Umbilical cord (tissue), 2 donors: ENCODE measurements at places on chromosomes 5 and 9. TPM values are rescaled to one million over a fixed set of nuclear protein-coding genes. Genes with fewer than 3 reads are reported as not detected.

Gene PDE6A
- total RNA-seq = 5.3 TPM

Gene SH2D3C
- total RNA-seq = 4.6 TPM

GRCh38 chr9:72362680-72363139 is 2.3 kb downstream of the ZFAND5 start:
- peak; percentile 90 for DNase-seq

- DNase-seq = no peak
Observed at GRCh38 chr9:125990793-125991220, 243.6 kb downstream of the PBX3 start.

DNA sequence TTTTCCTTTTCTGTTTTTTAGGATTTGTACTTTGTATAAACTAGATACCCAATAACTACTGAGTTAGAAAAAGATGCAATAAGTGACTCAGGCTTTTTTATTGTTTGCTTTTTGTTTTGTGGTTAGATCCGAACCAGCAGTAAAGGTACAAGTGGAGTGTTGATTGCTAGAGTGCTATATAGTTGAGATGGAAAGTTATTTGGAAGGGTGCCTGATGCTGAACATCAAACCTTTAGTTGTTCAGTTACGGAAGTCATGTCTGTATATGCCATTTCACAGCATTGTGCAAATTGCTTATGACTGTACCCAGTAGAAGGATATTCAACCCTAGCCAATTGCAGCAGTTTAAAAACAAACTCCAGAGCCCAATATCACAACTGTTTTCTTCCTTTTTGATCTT is 285.1 kb downstream of the MAT2B start:
- no peak for DNase-seq

GRCh38 chr9:89340332-89340731 is 22.0 kb downstream of the SECISBP2 start:
- DNase-seq = no peak

DNA sequence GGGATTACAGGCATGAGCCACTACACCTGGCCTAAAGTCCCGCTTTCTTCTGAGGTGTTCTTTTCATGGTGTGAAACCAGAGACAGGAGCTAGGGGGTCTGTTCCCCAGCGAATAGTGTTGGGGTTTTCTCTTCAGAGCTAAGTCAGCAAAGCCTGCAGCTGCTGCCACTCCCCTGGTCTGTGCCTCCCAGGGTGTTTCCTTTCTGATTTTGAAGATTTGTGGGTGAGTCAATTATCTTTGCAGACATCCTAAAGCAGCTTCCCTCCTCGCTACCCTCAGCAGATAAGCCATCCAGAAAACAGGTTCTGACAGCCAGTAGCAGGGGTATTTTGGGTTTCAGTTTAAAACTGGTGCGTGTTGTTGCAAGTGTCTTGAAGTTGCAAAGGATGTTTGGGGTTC is 72.0 kb upstream of the IQGAP2 start:
- no peak for DNase-seq

DNA sequence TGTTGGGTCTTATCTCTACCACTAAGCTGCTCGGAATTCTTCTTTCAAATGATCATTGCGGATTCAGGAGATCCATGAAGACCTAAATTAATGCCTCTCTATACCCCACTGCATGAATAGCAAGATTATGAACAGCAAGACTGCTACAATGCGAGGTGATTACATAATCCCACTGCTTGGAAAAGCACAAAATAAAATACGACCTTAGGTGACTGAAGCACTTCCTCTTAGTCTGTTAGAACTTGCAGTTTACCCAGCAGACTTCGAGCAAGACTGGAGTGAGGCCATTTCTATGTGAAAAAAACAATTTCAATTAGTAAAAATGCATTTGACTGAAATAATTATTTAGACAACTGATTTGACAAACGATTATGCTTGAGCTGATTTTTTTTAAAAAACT is 59.8 kb downstream of the SH3RF2 start:
- DNase-seq = no peak
